ENCODE measurements at places on chromosomes 11 and 22.
A peak's percentile ranks its signal among the peaks of the same experiment; 100 is the strongest.

DNA sequence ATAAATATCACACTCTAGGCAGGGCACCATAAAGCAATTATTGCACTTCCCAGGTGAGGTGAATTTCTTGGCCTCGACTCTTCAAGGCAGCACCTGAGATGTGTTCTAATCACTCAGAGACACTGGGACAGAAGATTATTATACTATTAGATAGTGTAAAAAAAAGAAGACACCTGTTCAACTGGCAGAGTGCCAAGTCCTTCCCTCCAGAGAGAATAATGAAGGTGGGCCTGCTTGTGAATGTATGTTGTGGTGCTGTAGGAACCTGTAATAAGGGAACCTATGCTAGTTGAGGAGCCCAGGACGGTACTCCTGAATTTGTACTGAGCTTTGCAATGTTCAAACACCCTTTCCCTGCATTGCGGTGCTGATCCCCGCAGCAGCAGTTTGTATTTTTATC lies 107.5 kb downstream of the NXPE2 start:
- DNase-seq: no peak

- peak; percentile 16 for DNase-seq
Observed at GRCh38 chr22:29268511-29269229, 602 bp downstream of the EWSR1 start.

DNA sequence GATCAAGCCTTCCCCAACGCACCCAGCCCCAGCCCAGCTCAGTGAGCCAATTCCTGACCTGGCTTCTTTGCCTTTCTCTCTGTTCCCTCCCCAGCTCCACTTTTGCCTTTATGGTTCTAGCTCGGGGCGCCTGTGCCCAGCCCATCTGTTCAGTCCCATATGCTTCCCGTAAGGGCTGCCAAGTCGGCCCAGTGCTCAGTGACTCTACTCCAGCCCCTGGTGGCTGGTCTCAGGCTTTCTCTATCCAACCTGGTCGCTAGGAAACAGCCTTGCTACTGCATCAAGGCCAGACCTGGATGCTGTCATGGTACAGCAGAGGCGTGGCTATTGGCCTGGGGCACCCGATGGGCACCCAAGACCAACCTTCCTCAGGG lies 178.0 kb downstream of the DSCAML1 start:
- DNase-seq: no peak

GRCh38 chr22:45949891-45950290 lies 27.1 kb downstream of the WNT7B start:
- DNase-seq: no peak

GRCh38 chr22:21981874-21982273 lies 713 bp downstream of the TOP3B start:
- no peak for DNase-seq

- no peak for DNase-seq
Observed at GRCh38 chr11:69814411-69814810, 4.8 kb downstream of the FGF3 start.

DNA sequence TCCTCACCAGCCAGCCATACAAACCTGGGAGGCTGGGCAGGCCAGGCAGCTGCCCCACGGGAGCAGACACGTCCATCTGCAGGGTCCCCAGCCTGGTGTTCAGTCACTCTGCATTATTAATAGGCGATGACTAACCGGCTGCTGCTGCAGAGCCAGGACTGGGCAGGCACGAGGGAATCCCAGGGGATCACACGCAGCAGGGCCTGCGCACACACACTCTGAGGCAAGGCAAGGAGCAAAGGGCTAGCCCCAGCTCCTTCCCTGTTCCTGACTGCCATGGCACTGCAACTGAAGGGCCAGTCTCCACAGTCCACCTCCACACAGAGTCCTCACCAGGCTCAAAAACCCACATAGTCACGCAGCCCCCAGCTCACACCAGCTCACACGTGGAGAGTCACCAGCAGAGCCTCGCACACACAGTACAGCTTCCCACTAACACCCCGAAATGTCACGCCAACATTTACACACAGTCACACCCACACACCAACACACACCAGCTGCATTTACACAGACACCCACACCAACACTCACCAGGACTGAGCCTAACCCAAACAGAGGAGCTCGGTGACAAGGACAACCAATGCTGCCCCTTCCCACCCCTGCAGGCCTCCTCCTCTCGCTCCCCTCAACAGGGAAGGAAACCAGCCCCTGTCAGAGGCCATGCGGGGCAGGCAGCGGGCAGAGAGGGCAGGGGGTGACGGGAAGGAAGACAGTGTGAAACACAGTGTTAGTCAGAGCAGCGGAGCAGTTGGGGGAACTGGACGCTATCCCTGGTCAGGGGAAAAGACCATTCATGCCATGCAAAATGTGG lies 47.3 kb downstream of the NRXN2 start:
- DNase-seq: no peak

DNA sequence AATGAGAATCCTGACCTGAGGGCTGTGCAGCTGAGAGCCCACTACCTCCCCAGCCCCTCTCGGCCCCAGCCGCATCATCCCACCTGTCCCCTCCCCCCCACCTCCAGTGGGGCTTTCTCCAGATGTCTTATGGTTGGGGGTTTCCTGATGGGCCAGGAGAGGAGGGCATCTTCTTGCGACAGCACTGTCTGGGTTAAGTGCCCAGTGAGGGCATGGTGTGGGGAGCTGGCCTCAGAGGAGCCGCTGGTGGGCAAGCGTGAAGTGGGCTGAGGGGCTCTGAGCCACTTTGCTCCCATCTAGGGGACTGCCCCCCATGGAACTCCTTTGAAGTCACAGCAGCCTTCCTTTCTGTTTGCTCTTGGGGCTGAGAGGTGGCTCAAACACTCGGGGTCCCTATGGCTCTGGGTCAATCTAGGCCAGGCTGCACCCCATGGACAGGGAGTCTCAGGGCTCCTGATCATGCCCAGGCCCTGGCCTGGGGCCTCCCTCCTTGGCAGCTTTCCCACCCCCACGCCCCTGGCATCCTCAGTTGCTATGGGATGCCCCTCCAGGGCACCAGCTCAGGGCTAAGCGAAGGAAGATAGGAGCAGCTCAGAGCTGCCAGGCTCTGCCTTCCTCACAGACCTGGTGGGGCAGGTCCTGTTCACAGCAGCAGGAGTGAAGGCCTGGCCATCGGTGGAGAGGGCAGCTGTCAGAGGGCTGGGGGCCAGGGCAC lies 11.0 kb upstream of the MIEF1 start:
- DNase-seq: no peak

DNA sequence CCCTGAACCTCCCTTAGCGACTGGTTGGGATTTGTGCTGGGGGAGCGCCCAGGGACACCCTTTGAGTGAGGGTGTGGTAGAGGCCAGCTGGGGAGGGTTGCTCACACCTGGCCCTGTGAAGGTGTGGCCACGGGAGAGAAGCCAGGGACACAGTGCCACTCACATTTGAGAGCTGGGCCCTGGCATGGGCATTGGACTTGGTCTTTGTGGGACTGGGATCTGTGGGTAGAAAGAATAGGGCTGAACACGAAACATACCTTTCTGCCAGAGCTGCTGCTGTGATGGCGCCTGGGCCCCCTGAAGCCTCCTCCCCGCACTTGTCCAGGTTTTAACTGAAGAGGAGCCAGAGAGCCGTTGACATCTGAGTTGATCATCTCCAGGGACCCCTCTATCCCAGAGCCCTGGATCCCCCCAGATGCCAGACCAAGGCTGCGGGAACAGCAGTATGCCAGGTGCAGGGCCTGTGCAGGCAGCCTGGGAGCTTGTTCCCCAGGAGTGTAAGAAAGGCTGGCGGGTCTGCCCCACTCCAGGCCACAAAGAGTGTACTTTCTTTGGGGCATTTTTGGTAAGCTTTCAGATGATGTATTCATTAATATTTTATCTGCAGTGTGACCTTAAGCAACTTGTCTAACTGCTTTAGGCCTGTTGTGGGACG lies 284.1 kb downstream of the TBC1D22A start:
- no peak for DNase-seq

DNA sequence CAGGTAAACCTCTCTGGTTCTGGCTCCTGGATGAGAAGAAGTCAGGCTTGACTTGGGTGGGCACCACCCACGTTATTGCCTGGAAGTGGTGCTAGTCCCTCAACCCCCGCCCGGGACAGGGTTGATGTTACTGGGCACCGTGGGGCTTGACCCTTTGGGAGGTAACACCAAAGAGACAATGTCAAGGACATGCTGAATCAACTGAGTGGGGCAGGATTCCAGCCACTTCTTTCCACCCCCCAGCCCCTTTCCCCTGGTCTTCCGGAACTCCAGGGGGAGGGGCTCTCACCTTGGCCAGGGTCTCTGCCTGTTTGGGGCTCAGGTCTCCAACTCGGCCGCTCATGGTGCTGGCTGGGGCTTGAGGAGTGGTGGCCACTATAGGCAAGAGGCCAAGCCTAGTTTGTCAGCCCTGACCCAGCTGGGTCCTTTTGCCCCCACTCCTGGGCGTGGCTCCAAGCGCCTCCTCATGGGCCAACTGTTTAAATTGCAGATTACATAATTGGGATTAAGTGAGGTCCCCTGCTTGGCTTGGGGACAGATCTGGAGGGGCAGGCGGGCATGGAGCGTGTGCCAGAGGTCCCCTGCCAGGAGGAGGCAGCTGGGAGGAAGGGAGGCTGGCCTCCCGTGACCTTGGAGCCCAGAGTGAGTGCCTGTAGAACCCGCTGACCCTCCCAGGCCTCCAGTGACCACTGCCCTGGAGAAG lies at the start of gene SEC14L3:
Gene SEC14L3, minus strand, starts transcription at position 402 of the 703 bp plus-strand sequence. Its CDS starts 59 bp downstream, at position 343.
- DNase-seq: no peak

- DNase-seq: no peak
Observed at GRCh38 chr11:119111361-119111925, 4.3 kb downstream of the C2CD2L start.

GRCh38 chr22:37526376-37526775 lies 7.2 kb upstream of the CARD10 start:
- DNase-seq: no peak
